GM10248 (cell line): ENCODE measurements at places on chromosomes 16 and 17.
A peak's percentile ranks its signal among the peaks of the same experiment; 100 is the strongest.

- DNase-seq = peak; percentile 39
These were observed 1.0 kb downstream of the NOG start for GRCh38 chr17:56594320-56595107.

DNA sequence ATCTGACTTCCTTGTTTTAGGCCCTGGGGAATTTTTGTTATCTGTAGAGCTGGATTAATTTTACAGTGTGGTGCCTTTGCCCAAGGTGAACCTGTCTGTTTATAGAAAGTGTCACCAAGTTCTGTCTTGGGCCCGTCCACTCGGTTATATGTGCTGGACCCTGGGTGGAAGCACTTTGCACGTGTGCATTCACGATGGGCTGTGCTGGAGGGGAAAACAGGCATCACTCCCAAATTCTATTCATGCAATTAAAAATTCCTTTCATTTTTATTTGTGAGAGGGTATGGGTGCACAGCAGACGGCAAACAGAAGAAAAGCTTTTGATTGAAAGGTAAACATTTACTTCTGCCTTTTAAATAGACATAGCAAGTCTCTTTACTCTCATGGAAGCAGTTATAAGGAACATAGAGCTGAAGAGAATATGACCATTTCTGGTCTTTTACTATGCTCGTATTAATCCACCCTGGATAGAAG, 101.2 kb downstream of the WWOX start:
- no peak for DNase-seq

DNA sequence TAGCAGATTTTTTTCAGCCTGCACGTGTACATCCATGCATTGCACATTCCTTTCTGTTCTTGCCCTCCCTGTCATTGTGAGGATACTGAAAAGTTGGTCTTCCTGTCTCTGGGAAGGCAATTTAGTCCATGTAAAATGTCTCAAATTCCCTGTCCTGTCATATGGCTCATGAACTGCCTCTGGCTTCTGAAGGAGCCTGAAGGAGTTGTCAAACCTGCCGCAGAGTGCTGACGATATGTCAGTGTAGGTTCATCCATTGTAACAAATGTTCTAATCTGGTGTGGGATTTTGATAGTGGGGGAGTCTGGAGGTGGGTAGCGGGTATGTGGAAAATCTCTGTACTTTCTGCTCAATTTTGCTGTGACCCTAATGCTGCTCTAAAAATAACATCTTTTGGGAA, 59.6 kb downstream of the YPEL2 start:
- no peak for DNase-seq

DNA sequence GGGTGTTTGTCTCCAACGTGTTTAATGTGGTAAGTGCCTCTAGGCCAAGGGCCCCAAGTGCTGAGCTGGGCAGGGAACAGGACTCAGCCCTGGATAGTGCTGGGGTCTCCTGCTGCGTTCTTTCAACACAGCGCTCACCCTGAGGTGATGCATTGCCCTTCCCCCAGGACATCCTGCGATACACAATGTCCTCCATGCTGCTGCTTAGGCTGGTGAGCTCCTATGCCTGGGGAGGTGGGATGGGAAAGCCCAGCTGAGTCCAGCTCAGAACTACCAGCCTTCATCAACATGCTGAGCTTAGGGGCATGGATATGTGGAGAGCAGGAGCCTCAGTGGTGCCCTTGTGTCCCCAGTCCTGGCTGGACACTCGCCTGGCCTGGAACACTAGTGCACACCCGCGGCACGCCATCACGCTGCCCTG, 563 bp downstream of the ZACN start:
- no peak for DNase-seq

DNA sequence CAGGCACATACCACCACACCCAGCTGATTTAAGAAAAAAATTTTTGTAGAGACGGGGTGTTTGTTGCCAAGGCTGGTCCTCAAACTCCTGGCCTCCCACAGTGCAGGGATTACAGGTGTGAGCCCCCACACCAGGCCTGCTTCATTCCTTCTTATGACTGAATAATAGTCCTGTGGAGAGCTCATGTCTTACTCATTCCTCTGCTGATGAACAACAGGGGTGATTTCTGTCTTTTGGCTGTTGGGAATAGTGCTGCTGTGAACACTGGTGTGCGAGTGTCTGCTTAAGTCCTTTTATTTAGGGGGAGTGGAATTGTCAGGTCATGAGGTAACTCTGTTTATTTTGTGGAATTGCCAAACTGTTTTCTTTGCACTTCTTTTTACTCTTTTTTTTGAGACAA, 2.7 kb upstream of the CTRB1 start:
- no peak for DNase-seq

- DNase-seq = no peak
These were observed 60.9 kb downstream of the SRCIN1 start for GRCh38 chr17:38544839-38545209.

- no peak for DNase-seq
These were observed 841 bp downstream of the TEKT5 start for GRCh38 chr16:10693889-10694288.
